ENCODE measurements at places on chromosomes 3 and 15.

- DNase-seq, result no peak
Measured at GRCh38 chr3:48991851-48992545, 2.0 kb downstream of the P4HTM start.

- peak; percentile 57 for DNase-seq
Measured at GRCh38 chr3:58994746-58995330, 55.0 kb downstream of the CFAP20DC start.

- DNase-seq, result no peak
Measured at GRCh38 chr3:32283304-32283703, 44.8 kb downstream of the CMTM8 start.

GRCh38 chr3:12394569-12395271, 89.6 kb upstream of the TSEN2 start:
- DNase-seq, result no peak

- no peak for DNase-seq
Measured at GRCh38 chr3:28745916-28746617, 397.4 kb upstream of the AZI2 start.

GRCh38 chr3:54999811-55000210, 72.0 kb upstream of the LRTM1 start:
- DNase-seq, result no peak

- no peak for DNase-seq
Measured at GRCh38 chr3:147415286-147415685, 6.1 kb downstream of the ZIC1 start.

GRCh38 chr3:170725285-170725731, 139.4 kb upstream of the SLC7A14 start:
- no peak for DNase-seq

- DNase-seq, result no peak
Measured at GRCh38 chr15:67366904-67367303, 112.3 kb downstream of the IQCH start.

GRCh38 chr3:51799879-51800749, 21.1 kb upstream of the IQCF6 start:
- peak; percentile 33 for DNase-seq
